ENCODE measurements at places on chromosomes 4 and X.

DNA sequence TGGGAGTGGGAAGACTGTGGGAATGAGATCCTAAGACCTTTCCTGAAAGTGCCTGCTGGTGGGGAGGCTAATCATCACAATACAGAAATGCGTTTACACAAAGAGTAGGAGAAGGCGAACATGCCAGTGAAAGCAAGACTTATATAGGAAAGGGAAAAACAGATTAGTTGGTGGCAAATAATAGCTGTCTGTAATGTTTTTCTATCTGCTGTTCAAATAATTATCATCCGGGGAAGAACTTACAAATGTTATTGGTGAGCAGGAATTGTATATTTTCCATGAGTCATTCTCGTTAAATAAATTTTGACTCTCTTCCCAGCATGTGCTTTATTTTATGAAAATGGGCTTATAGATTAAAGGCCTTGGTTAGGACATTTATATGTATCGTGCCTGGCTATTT lies 196.5 kb downstream of the ARHGAP10 start:
- no peak for DNase-seq

GRCh38 chr4:59666645-59667044 lies 1533.5 kb upstream of the ADGRL3 start:
- no peak for DNase-seq

- no peak for DNase-seq
Measured at GRCh38 chrX:78029663-78030062, 60.2 kb upstream of the PGAM4 start.

- DNase-seq: no peak
Measured at GRCh38 chrX:10177601-10178000, 20.8 kb downstream of the CLCN4 start.

- DNase-seq: no peak
Measured at GRCh38 chrX:151754641-151755215, 20.2 kb downstream of the CNGA2 start.

- no peak for DNase-seq
Measured at GRCh38 chrX:143788265-143788664, 67.7 kb upstream of the SPANXN2 start.

- DNase-seq: no peak
Measured at GRCh38 chrX:39796856-39797255, 300.9 kb downstream of the BCOR start.

DNA sequence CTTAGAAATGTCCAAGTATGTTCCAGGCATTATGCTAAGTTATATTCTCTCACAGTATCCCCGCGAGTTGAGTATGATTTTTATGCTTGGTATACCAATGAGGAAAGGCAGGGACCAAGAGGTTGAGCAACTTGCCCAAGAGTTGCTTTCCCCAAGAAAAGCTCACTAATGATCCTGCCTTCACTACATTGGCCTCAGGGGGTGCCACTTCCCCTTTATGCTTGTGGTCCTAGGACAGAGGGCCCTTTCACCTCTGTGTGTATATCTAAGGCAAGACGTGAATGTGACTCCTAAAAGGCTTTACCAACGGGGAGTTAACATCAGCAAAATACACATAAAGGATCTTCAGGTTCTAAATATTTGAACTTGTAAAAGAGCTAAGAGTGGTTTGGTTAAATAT lies 164.4 kb upstream of the CPEB2 start:
- DNase-seq: no peak

DNA sequence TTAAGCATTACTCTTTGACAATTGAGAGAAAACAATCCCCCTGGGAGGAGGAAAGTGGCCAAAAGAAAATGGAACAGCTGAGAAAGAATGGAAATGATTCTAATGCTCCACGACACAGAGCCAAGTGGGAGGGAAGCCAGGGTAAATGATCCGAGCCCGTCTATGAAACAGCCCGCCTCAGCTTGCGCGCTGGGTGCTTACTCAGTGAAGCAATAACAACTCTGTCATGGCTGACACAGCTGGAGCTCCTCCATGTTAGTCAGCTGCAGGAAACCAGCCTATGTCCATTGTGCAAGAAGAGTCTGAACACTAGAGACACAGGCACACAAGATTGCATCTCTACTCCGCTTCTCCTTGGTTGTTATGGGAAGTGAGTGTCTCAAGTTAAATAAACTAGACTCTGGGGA lies 19.3 kb downstream of the NOA1 start:
- no peak for DNase-seq

DNA sequence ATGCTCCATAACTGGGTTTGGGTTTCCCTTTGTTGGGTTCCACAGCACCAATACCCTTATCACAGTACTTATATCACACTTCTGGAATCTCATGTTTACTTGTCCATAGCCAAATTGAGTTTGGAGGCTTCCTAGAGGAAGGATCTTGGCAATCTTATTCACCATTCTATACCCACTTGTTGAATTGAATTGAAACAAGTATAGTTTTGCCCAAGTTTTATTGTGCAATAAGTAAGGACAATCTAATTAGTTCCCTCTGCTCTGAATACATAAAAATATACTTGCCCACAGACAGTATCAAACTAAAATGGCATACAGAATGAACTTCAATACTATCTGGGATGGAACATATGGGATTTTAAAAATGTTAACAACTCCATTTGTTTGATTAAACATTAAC lies 40.3 kb downstream of the SEC31A start:
- DNase-seq: no peak

DNA sequence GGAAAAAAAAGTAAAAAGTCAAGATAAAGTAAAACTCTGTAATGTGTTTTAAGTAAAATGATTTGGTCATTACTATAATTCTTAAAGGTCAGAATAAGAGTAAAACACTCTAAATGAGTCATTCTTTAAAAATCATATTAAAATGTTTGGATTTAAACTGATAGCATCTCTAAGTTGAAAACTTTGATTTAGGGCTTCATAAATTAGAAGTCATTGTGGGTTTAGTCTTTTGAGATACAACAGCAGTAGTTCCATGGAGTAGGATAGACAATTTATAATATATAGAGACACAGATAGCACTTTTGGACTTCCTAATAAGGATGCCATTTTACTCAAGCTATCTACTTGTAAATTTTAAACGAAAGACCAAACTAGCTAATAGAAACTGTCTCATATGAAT lies 77.1 kb upstream of the PABPC4L start:
- DNase-seq: no peak

DNA sequence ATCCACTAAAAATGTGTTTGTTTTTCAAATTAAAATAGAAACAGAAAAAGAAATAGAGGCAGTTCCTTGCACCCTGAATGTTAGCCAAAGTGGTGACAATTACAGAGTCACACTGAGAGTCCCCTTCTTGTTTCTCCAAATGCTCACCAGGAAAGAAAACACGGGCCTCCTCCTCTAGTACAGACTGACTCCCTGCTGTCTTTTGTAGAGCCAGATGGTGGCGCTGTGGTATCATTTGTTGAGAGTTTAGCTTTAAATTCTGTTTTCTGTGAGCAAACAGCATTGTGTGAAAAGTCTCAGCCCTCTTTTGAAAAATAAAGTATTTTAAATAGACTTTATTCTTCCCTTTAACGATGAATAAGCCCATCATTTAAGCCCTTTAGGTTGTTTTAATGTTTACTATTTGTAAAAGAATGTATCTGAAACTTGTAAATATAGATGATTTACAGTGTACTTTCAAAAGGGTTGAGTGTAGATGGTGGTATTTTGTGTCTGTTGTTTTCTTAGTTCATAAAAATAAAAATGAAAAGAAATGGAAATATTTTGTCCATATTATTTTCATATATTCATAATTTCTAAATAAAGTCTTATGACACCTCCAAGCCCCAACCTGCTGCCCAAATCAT lies 36.9 kb upstream of the ATOH1 start:
- DNase-seq: no peak

GRCh38 chr4:185396724-185397385 lies at the start of gene ANKRD37:
Gene ANKRD37, plus strand, starts transcription at chr4:185396841. Its CDS starts 83 bp downstream, at chr4:185396924.
- DNase-seq: no peak

DNA sequence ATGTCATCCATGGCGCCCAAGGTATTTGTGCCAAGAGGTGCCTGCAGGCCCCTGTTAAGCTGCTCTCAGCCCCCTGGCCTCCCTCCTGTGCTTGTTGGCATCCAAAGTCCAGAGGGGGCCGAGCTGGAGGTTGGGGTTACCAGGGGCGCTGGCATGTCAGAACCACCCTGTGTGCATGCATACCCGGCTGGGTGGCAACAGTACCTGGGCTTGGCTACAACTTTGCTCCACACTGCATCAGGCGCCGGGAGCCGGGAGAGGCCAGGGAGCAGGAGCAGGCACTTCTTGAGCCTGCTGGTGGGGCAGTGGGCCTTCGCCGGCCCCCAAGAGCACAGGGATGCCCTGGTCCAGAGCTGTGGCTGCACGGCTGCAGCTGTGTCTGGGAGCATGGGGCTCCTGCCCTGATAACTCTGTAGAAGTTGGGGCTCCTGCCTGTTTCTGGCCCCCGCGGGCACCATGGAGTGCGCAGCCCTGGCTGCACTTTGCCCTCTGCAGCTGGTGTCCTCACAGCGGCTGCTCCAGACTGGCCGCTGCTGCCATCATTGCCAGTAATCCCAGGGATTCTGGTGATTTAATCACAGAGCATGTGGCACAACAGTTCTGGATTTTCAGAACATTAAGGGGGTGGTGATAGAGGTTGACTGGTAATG lies 130.3 kb downstream of the ARHGAP10 start:
- DNase-seq: no peak

DNA sequence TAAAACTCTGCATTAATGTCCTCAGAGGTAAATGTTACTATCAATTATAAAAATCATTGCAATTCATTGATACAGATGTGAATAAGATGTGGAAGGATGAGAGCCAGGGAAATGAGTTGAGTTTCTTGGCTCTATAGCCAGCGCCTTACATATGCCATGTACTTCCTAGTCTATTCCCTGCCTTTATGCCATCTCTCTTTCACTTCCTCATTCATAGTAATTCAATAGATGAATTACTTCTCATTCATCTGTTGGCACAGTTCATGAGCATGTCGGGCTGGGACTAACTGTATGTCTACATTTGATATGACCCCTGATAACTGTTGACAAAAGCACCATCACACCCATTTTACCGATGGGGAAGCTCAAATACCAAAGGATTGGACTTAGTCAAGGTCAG lies 55.7 kb downstream of the LNX1 start:
- no peak for DNase-seq

GRCh38 chr4:42600578-42600977 lies 56.3 kb downstream of the ATP8A1 start:
- DNase-seq: no peak

DNA sequence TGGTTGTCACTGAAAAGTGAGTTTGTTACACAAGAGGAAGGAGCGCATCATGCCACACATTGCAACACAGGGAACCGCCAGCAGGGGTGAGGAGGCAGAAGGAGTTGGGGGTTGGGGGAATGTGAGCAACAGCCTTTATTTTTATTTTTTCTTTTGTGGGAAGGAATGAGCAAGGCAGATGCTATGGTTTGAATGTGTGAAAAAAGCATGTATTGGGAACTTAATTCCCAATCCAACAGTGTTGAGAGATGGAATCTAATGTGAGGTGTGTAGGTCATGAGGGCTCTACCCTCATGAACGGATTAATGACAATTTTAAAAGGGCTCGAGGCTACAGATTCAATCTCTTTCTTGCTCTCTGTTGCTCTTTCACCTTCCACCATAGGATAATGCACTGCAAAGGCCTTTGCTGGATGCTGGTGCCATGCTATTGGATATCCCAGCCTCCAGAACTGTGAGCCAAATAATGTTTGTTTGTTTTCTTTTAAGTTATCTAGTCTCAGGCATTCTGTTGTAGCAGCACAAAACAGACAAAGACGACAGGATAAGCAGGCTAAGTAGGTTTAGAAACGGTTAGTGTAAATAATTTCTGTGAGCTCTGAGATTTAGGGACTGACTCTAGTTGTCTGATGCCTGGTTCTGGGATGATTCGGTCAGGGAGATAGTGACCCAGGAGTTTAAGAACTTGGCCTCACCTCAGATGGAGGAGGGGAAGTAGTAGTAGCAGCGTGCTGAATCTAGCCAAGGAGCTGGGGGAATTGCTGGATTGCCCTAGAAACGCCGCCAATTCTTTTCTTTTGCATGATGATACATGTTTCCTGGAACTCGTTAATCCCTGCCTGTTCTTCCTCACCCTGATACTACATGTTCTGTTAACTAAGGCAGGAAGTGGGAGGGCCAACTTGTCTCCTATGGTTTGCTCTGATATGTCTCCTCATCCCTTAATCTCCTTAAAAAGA lies 156.6 kb upstream of the CTSO start:
- DNase-seq: no peak

DNA sequence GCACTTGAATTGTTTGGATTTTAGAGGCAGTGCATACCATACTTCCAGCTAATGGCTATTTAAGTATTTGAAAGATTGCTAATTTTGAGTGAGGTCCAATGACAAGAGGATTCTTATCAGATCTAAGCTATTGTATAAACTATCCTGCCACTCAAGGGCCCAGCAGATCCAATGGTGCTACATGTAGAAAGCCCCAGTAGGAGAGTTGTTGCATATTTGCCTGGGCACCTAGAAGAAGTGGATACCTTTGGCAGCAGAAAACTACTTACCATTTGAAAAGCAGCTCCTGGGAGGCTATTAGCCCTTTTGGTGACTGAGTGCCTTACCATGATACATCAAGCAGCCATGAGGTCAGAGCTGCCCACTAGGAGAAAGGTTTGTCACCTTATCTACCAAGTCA lies 447.3 kb downstream of the C4orf33 start:
- DNase-seq: no peak

- no peak for DNase-seq
Measured at GRCh38 chrX:136666088-136666487, 18.1 kb downstream of the CD40LG start.

GRCh38 chr4:39591290-39591689 lies 47.4 kb downstream of the SMIM14 start:
- no peak for DNase-seq

- DNase-seq: no peak
Measured at GRCh38 chr4:97589481-97590196, 553.6 kb downstream of the STPG2 start.

DNA sequence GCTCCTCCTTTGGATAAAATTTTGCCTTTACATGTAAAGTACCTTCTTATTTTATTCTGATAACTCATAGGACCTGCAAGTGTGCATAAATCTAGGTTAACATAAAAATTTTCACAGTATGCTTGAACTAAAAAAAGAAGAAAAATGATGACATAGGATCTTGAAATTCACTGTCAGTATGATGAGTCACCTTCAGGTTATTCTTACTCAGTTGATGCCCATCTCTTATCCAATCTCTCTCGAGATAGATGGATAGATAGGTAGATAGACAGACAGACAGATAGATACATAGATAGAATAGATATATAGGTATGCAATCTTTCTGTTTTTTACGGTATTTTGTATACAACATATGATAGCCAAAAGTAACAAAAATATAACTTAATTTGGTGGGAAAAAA lies 485.5 kb downstream of the NAF1 start:
- DNase-seq: no peak

- DNase-seq: no peak
Measured at GRCh38 chr4:88188738-88189417, 30.4 kb upstream of the ABCG2 start.

DNA sequence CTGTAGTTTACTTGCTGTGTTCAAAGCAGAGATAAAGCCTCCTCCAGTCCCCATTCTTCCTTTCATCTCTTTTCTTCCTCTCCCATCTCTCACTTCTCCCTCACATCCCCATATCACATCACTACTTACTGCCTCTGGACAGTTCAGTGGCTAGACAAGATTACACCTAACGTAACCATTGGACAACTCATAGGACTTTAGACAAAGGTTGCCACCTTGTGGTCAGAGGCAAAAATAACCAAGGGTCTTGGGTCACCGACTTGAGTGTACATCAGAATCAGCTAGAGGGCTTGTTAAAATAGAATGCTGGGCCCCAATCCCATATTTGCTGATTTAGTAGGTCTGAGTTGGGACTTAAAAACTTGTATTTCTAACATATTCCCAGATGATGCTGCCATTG lies 109.3 kb upstream of the DGKK start:
- DNase-seq: no peak

GRCh38 chr4:43325220-43325967 lies 432.9 kb downstream of the GRXCR1 start:
- DNase-seq: no peak

- no peak for DNase-seq
Measured at GRCh38 chrX:107741404-107741790, 34.2 kb downstream of the TSC22D3 start.
